ENCODE measurements at places on chromosomes 1 and 21.

DNA sequence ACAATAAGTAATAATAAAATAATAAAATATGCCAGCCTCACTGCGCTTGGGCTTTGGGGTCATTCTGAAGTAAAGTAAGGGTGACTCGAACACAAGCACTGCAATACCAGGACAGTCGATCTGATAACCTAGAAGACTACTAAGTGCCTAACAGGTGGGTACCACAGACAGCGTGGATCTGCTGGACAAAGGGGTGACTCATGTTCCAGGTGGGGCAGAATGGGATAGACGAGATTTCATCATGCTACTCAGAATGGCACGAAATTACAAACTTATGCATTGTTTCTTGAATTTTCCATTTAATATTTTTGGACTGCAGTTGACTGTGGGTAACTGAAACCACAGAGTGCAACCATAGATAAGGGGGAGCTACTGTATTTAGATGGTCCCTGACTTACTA lies 221.1 kb upstream of the GREM2 start:
- DNase-seq: no peak

GRCh38 chr1:173137107-173137706 lies 69.9 kb downstream of the TNFSF4 start:
- peak; percentile 23 for DNase-seq

DNA sequence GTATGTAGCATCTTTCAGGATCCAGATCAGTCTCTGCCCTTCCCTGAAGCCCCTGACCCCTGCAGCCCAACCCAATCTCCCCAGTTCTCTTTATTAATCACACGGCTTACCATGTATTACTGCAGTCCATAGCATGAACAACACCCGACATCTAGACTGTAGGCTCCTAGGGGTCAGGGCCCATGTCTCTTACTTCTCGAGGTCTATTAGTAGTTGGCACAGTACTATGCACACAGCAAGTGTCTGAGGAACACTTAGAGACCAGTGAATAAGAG lies 27.1 kb downstream of the CAMK1G start:
- no peak for DNase-seq

- peak; percentile 36 for DNase-seq
Measured at GRCh38 chr1:15452216-15452615, 4.3 kb upstream of the CELA2A start.

- DNase-seq: no peak
Measured at GRCh38 chr1:116716391-116716790, 37.8 kb upstream of the CD2 start.

DNA sequence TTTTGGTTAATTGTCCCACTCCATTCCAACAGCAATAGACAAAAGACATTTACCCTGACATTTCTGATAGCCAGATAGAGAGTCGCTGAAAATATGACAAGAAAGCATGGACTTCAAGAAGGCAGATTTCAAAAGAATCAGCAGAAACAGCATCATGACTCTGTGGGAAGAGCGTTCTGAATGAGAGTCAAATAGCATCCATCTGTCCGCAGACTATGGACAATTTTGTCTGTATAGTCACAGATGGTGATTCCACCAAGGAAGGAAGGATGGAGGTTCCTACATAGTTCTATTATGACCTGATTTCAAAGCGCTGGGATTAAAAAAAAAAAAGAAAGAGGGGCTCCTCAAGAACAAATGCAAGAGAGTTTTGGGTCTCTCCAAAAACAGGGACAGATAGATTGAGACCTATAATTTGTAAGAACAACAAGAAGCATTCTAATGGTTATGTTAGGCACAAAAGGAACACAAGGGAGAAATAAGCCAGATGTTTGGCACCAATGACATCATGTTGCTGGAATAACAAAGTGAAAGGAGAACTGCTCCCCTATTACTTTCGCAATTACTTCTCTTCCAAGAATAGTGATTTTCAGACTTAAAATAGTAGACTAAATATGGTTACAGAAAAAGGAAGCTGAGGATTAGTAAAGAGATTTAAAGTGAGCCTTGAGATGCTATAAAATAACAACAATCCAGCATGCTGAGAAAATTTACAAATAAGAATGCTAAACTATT lies 28.5 kb downstream of the NIBAN1 start:
- peak; percentile 74 for DNase-seq

DNA sequence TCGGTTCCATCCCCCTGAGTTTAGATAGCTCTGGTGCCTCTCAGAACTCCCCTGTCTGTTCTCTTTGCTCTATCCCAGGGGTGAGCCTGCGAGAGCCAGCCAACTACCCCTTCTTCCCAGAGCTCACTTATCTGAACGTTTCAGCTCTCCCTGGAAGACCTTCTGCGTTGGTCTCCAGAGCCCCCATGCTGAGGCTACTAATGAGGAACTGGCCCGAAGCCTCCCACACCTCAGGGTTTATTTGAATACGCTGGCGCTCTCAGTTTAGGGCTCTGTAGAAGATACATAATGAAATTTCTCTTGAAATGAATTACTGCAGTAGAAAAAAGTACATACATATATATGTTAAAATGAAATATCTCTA lies 43.5 kb downstream of the TCEANC2 start:
- no peak for DNase-seq

- no peak for DNase-seq
Measured at GRCh38 chr1:205387845-205388244, 31.1 kb upstream of the KLHDC8A start.

GRCh38 chr1:172826096-172826741 lies 167.3 kb downstream of the FASLG start:
- DNase-seq: peak; percentile 98

DNA sequence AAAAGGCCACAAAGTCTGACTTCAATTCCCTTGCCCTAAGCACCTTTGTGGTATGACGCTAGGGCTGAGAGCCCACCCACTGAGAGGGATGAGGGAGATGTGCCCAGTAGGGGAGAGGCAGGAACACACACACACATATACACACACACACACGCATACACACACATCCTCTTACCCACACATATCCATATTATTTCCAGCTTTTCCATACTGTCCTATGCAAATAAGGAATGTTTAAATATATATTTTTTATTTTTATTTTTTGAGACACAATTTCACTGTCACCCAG lies 3.0 kb downstream of the RAB25 start:
- no peak for DNase-seq

DNA sequence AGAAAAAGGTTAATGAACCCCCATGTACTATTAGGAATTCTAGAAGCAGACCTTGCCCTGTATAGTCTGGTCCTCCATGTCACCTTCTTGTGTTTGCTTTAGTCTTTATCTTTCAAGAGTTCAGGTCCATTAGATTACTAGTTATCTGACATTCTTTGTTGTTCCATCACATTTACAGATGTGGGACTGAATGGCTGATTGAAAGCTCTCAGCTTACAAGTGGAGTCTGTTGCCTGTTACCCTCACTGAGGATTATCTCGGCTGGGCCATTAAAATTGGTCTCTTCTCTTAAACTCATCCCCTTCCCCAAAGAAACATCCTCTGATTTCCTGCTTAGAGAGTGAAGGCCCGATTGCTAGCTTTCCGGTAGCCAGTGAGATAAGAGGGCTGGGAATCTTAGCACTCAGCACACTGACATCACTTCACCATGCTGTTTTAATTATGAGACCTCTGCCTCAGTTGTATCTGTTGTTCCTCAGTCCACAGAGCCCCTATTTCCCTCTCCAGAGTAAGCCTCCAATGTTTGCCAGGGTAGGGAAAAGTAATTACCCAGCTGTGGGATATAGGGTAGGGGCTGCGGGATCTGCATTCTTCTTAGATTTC lies 76.8 kb downstream of the LPGAT1 start:
- no peak for DNase-seq

DNA sequence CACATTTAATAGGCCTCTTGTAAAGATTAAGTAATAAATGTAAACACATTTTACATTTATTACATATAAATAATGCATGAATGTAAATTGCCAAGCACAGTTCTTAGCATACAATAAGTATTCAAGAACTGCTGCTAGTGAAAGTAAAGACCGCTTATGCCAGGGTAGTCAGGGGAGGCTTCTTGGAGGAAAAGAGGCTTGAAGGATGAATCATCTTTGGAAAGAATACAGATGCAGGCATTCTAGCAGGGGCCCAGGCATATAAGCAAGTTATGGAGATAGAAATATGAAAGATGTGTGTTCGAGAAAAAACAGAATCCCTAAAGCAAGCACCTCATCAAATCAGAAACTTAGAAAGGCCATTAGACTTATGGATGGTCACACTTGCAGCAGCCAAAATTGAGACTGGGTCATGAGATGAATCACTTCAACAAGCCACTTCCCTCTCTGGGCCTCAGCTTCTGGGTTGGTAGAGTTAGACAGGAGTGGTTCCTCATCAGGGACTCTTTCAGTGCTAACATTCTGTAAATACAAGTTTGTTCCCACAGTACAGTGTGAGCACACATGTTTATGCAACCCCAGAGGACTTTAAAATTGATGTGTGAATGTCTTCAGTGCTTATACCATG lies 79.8 kb upstream of the ROR1 start:
- peak; percentile 71 for DNase-seq

- no peak for DNase-seq
Measured at GRCh38 chr1:175888996-175889395, 145.6 kb upstream of the TNR start.

- DNase-seq: no peak
Measured at GRCh38 chr1:167775178-167775577, 53.4 kb downstream of the MPZL1 start.

- peak; percentile 15 for DNase-seq
Measured at GRCh38 chr1:86739648-86740509, 35.5 kb downstream of the SH3GLB1 start.

- DNase-seq: no peak
Measured at GRCh38 chr1:52919051-52919722, 2.4 kb downstream of the ECHDC2 start.

GRCh38 chr1:37434292-37435225 lies 39.8 kb upstream of the ZC3H12A start:
- DNase-seq: peak; percentile 58

DNA sequence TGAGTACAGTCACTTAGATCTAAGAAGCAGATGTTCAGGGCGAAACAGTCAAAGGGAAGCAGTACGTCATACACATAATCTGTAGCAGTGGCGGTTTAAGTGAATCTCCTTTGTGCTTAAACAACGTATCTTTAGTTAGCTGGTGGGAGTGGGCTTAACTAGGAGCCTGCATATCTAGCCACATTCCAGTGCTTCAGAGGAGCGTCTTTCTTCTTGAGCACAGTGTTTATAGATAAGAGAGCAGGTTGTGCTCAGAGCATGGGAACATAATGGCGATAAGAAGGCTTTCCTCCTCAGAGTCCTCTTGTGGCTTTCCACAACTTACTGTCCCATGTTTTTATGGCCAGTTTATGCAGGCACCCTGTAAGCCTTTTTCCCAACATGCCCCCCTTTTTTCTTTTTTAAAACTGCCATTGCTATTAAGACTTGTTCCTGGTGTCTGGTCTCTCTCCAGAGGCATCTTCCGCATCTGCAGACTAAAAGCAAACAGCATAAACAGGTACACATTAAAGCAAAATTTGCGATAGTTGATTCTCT lies 3.2 kb downstream of the DAP3 start:
- DNase-seq: no peak

DNA sequence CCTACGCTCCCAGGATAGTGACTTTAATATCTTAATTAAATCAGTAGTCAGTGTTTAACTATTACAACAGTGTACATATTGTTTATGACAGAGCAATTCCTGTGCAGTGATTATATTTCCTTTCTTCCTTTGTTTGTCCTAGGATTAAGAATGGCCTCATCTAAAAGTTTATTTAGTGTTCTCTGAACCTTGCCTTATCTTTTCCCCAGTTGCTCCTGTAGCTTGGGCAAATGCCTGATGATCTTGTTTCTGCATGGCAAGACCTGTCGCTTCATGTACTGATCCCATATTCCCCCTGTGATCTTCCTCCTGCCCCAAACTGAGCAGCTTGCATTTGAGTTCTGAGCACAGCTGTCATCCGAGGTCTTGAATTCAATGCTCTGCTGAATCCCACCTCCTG lies 69.1 kb upstream of the STUM start:
- DNase-seq: no peak

GRCh38 chr1:18681423-18681835 lies 50.8 kb downstream of the PAX7 start:
- DNase-seq: peak; percentile 39

DNA sequence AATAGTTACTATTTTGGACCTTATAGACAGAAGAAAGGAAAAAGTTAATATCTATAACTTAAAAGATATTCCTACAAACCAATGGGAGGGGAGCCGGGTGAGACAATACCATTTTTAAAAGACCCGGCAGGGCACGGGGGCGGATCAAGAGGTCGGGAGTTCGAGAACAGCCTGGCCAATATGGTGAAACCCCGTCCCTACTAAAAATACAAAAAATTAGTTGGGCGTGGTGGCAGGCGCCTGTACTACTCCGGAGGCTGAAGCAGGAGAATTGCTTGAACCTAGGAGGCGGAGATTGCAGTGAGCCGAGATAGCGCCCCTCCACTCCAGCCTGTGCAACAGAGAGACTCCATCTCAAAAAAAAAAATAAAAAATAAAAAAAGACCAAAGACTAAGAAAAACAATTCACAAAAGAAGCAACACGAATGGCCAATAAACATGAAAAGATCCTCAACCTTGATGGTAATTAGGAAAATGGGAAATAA lies 1.2 kb upstream of the PSMB2 start:
- DNase-seq: peak; percentile 20

DNA sequence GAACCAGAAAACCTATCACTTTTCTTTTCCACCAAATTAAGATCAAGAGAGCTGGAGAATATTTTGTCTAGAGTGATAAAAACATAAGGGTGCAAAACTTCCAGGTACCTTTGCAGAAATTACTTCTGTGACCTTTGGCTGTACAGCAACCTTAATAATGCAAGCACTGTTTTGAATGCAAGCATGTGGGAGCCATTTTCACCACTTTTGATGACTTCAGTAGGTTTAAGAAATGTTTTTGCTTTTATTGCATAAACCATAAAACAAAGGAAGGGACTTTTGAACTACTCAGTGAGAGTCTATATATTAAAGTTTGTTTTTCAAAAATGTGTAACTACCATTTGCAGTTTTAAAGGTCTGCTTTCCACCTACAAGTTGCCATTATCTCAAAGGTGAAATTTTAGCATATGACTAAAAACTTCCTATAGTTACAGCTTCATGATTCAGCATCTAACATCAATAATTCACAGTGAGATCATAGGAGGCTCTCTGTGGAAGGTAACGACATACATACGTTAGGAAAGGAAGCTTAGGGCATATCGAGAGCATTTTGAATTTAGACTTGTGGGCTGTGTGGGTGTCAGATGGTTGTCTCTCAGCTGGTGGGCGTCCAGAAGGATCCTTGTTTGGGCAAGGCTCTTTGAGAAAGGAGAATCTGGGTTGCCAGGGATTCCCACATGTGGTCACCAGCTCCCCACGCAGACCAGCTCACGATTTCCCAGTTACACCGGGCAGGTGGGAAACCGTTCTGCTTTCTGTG lies 1.1 kb upstream of the GADD45A start:
- DNase-seq: peak; percentile 78

- peak; percentile 95 for DNase-seq
Measured at GRCh38 chr1:85278853-85279314, 2.5 kb upstream of the BCL10 start.

DNA sequence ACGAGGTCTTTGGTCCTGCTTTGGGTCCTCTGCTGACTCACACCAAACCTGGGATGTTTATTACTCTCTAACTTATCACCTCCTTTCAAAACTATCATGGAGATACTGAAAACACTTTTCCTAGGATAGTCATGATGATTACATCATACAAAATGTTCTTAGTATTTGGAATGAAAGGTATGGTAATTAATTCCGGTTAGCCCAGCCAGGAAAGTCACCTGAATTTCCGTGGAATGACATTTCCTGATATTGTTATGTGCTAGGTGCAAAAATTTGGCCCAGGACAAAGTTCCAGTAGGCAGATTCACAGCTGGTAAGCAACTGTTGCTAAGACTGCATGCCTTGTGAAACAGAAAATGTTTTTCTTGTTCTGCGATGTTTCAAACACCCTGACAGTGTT lies 203.4 kb downstream of the ZNF648 start:
- no peak for DNase-seq

Measured in cardiac fibroblast (primary cell).